ENCODE measurements at places on chromosomes 5 and 9.

DNA sequence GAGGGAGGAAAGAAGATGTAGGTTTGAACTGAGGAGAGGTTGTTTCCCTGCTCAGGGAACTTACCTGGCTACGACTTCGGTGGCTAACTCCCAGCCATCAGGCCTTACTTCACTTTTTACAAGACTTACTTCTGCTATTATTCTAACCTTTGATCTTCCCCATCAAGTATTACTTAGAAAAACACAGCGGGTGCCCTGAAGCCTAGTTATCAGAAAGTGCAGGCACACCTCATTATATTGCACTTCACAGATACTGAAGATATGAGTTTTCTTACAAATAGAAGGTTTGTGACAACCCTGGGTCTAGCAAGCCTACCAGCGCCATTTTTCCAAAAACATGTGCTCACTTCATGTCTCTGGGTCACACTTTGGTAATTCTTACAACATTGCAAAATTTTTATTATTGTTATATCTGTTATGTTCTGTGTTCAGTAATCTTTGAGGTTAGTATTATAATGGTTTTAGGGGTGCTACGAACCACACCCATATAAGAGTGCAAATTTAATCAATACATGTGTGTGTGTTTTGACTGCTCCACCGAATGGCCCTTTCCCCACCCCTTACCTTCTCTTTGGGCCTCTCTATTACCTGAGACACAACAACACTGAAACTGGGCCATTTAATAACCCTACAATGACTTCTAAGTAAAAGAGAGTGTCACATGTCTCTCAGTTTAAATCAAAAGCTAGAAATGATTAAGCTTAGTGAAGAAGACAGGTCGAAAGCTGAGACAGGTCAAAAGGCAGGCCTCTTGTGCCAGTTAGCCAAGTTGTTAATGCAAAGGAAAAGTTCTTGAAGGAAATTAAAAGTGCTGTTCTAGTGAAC is 2102.7 kb upstream of the WWC1 start:
- DNase-seq: no peak

DNA sequence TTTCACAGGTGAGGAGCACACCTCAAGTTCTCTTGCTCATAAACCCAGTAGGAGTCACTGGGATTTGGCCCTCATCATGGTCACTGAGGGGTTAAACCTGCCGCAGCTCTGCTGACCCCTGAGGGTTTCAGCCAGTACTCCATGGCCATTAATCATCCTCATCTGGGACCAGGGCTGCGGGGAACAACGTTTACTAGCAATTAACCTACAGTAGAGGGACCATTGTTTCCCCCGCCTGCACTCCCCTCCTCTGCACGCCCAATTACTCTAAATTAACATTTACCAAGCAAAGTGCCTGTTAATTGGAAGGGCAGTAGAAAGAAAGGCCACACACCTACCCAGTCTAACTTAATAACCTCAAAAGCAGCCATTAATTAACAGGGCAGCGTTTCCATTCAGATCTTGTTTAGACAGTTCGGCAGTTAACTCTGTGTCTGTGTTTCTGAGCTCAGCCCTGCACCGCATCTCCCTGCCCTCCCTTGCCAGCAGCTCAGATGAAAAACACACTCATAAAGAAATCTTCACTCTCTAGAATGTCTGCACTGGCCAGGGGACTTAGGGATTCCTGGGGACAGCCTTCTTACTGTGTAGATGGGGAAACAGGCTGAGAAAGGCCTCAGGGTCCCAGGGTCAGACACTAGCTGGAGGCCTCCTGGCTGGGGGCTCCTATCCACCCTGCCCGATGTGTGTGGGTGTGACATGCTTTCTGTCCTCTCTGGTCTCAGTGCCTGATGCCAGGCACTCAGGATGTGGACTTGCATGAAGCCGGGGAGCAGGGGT is 51.6 kb downstream of the ALG2 start:
- no peak for DNase-seq

DNA sequence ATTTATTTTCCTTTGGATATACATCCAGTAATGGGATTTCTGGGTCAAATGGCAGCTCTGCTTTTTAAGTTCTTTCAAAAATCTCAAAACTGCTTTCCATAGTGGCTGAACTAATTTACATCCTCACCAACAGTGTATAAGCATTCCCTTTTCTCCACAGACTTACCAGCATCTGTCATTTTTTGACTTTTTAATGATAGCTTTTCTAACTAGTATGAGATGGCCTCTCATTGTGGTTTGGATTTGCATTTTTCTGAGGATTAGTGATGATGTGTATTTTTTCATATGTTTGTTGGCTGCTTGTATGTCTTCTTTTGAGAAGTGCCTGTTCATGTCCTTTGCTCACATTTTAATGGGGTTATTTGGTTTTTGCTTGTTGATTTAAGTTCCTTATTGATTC is 90.0 kb upstream of the HMHB1 start:
- no peak for DNase-seq

- no peak for DNase-seq
Measured at GRCh38 chr5:118208031-118208453, 780.3 kb downstream of the DTWD2 start.

- DNase-seq: no peak
Measured at GRCh38 chr5:31133488-31133887, 60.0 kb upstream of the CDH6 start.

Measured in brain pericyte (primary cell).